T-helper 1 cell (primary cell): ENCODE measurements at places on chromosomes 6 and 20.

DNA sequence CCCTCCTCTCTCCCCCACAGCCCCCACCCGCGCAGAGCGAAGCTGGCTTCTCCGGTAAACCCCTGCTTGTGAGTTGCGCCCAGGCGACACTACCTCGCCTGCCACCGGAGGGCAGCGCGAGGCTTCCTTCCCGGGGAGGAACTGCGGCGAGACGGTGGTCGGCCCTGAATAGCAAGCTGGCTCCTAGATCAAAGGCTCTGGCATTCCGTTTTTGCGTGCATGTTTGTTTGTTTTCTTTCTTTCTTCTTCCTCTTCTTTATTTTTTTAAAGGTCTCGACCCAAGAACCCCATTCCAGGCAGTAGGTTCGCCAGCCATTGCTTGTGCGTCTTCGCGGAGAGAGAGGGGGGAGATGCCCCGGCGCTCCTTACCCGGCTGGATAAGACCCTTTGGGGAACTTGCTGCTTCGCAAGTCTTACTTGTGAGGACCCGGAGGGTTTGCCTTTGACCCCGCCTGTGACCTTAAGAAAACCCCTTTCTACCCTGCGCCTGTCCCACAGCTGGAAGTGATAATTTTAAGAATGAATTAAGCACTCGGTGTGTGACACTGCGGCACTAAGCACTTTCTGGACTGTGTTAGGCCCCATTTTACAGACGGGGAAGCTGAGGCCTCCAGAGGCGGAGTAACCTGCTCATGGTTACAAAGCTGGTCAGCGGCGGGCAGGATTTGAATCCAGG is 92.7 kb upstream of the SIRPA start:
- DNase-seq, result peak; percentile 42

GRCh38 chr6:83199173-83199862 is 6.2 kb downstream of the RWDD2A start:
- no peak for DNase-seq

DNA sequence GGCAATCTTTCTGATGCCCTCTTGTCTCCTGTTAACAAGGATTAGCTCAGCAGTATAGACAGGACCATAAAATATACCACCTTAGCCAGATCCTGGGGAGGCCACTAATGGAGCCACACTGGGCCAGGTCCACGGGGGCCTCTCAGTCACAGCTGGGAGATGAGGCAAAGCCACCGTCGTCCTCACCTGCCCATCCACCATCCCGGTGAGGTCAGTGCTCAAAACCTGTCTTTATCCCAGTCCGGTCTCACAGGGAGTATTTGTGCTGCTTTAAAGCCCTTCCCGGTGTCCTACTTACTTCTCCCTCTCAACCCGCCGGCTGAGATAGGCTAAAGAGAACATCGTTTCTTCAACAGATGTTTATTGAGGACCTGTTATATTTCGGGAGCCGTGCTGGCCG is 104.3 kb downstream of the EDN3 start:
- no peak for DNase-seq

DNA sequence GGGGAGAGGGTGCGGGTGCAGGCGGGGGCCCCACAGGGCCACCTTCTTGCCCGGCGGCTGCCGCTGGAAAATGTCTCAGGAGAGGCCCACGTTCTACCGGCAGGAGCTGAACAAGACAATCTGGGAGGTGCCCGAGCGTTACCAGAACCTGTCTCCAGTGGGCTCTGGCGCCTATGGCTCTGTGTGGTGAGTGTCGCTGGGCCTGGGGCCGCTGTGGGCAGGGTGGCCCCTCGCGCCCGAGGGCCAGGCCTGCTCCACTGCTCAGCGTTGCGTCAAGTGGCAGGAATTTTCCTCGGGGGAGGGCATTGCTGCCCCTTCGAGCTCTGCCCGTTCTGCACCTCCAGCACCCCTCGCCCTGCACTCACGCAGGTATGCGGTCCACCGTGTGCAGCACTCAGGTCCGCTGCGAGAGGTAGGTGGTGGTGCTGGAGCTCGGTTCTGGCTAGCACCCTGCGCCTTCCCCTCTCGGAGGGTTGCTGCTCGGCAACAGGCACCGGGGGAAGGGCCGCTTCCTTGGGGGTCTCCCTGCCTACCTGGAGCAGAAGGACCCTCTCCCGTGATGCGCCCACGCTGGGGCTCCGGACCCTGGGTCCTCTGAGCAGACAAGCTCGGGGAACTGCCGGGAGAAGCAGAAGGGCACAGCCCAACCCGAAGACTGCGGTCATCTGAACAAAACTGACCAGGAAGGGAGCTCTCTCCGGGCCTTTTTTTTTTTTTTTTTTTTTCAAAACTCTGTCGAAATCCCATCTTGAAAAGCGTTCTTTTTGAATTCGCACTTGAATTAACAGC is 674 bp downstream of the MAPK14 start:
- peak; percentile 52 for DNase-seq

DNA sequence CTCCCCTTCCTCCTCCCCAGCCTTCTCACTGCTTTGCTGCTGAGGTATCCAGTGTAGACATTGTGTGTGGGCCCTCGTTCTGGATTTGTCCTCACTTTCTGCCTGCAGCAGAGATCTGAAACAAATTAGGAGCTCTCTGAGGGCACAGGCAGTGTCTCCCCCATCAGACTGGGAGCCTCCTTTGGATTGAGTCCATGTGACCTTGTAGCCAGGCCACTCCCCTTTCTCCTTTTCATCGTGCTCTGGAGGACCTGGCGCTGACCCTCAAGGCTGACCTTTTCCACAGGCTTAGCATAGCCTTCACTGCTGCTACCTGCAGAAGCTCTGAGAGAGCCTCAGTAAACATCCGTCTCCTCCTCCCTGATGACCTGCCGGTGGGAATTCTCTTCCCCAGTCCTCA is 26.2 kb downstream of the VEGFA start:
- no peak for DNase-seq

GRCh38 chr6:154614101-154614500 is 103.6 kb upstream of the CNKSR3 start:
- DNase-seq, result no peak

- DNase-seq, result no peak
Measured at GRCh38 chr20:3651204-3651962, 11.8 kb downstream of the GFRA4 start.

- DNase-seq, result no peak
Measured at GRCh38 chr20:17863209-17863576, 105.4 kb downstream of the SNX5 start.

- no peak for DNase-seq
Measured at GRCh38 chr6:34155471-34156300, 9.8 kb upstream of the GRM4 start.
